A673 (cell line): ENCODE measurements at places on chromosomes 7 and 10. TPM values are rescaled to one million over a fixed set of nuclear protein-coding genes. Genes with fewer than 3 reads are reported as not detected.

Gene CPN1
- total RNA-seq, result not detected in 2 replicates

Gene CAMK2G
- total RNA-seq, result 32.7 and 40.3 TPM in 2 replicates

Gene WNT2
- total RNA-seq, result not detected in 2 replicates

Gene FEZF1
- total RNA-seq, result 85.9 and 114 TPM in 2 replicates

Gene SLC25A40
- 29.6 and 30.7 TPM in 2 replicates for total RNA-seq

Gene NRBF2
- 21.9 and 24.8 TPM in 2 replicates for total RNA-seq

Gene MRPS24
- total RNA-seq, result 172 and 181 TPM in 2 replicates

Gene LRRC27
- 11.5 and 12.2 TPM in 2 replicates for total RNA-seq

Gene SPDYE18
- not detected in 2 replicates for total RNA-seq

Gene ACTL6B
- total RNA-seq, result 0.31 TPM in 1 of 2 replicates, not detected in the other

Gene EPO
- total RNA-seq, result 0.21 TPM in 1 of 2 replicates, not detected in the other

Gene CRTAC1
- not detected in 2 replicates for total RNA-seq

Gene CFTR
- 0.19 and 0.37 TPM in 2 replicates for total RNA-seq

Gene LOXL4
- total RNA-seq, result 0.11 TPM in 1 of 2 replicates, not detected in the other

Gene ZNF365
- total RNA-seq, result 0.55 and 0.56 TPM in 2 replicates

Gene OGDHL
- total RNA-seq, result 1.6 and 2.6 TPM in 2 replicates

Gene MRLN
- total RNA-seq, result 0.72 TPM in 1 of 2 replicates, not detected in the other

Gene C1GALT1
- total RNA-seq, result 14.9 and 15.6 TPM in 2 replicates

Gene MCM10
- total RNA-seq, result 89.3 and 97.5 TPM in 2 replicates

Gene FFAR4
- not detected in 2 replicates for total RNA-seq

Gene CCDC3
- 2.8 and 3.0 TPM in 2 replicates for total RNA-seq

Gene POLR2J
- total RNA-seq, result 52.2 and 60.9 TPM in 2 replicates

Gene LRRD1
- 0.11 TPM in 1 of 2 replicates, not detected in the other for total RNA-seq

Gene SNCG
- total RNA-seq, result not detected in 2 replicates

Gene ECHS1
- total RNA-seq, result 96.3 and 101 TPM in 2 replicates

Gene PAX4
- total RNA-seq, result not detected in 2 replicates

Gene SLC39A12
- not detected in 2 replicates for total RNA-seq

Gene C10orf105
- total RNA-seq, result not detected in 2 replicates

Gene RNLS
- 6.2 and 8.1 TPM in 2 replicates for total RNA-seq

Gene GHRHR
- not detected in 2 replicates for total RNA-seq

Gene SPDYE2
- total RNA-seq, result not detected in 2 replicates

Gene SPDYE2B
- not detected in 2 replicates for total RNA-seq

Gene PPP1R3A
- not detected in 2 replicates for total RNA-seq

Gene WDFY4
- not detected in 2 replicates for total RNA-seq

Gene ENO4
- total RNA-seq, result 0.28 TPM in 2 replicates

Gene DOCK1
- 30.7 and 37.3 TPM in 2 replicates for total RNA-seq
